ENCODE measurements at places on chromosomes 2 and 18.
A peak's percentile ranks its signal among the peaks of the same experiment; 100 is the strongest.

DNA sequence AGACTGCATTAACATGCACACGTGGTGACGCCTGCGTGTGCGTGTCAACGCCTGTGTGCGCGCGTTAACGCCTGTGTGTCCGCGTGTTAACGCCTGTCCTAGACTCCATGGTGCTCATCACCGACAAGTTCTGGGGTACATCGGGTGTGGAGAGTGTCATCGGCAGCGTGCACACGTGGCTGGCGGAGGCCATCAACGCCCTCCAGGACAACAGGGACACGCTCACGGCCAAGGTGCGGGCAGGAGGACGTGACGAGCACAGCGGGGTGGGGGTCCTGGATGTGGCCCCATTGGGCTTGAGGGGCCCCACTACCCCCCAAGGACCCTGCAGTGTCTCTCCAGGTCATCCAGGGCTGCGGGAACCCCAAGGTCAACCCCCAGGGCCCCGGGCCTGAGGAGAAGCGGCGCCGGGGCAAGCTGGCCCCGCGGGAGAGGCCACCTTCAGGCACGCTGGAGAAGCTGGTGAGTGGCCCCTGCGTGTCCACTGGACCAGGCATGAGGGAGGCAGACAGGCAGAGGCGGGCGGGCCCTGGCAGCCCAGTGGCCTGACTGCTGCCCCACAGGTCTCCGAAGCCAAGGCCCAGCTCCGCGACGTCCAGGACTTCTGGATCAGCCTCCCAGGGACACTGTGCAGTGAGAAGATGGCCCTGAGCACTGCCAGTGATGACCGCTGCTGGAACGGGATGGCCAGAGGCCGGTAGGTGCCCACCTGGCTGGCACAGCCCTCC is 29.2 kb downstream of the GPC1 start:
- peak; percentile 38 for DNase-seq

GRCh38 chr2:106020032-106020431 is 174.1 kb downstream of the UXS1 start:
- no peak for DNase-seq

DNA sequence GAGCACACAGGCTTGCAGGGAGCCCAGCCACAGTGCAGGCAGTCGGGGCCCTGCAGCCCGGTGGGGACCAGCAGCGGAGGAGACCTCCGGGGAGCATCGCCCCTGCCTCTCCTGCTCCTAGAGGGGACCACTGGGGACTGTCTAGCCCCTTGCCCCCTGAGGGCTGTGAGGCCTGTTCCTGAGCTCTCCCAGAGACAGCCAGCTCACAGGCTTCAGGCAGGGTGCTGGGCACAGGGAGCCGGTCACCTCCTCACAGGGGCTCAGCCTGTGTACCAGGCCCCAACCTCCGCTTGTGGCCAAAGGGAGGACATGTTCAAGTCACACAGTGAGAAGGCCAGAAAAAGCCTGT is 3.5 kb upstream of the NMUR1 start:
- DNase-seq, result no peak

GRCh38 chr2:215968499-215968898 is 44.9 kb downstream of the MREG start:
- no peak for DNase-seq

GRCh38 chr2:233358947-233359346 is 4.7 kb downstream of the DGKD start:
- no peak for DNase-seq

DNA sequence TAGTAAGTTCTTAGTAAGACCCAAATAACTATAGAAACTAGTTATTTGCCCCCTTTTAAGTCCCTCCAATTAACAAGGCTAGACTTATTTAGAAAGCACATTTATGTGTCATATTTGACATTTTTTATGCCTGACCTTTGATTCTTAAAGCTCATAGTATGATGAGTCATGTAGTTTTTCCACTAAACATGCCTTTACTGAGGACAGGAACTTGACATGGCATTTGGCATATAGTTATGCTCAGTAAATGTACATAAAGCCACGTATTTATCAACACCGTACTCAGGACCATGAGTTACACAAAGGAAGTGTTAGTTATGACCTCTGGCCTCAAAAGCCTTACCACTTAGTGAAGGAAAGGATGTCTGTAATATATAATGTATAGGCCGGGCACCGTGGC is 78.9 kb downstream of the GNAL start:
- DNase-seq, result no peak

DNA sequence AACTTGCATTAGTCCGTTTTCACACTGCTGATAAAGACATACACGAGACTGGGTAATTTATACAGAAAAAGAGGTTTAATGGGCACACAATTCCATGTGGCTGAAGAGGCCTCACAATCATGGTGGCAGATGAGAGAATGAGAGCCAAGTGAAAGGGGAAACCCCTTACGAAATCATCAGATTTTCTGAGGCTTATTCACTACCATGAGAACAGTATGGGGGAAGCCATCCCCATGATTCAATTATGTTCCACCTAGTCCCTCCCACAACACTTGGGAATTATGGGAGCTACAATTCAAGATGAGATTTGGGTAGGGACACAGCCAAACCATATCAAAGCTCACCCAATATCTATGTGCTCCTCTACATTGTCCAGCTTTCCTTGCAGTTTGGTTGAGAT is 16.0 kb upstream of the SERPINE2 start:
- no peak for DNase-seq

- DNase-seq, result no peak
Measured at GRCh38 chr2:192139813-192140212, 54.9 kb downstream of the TMEFF2 start.

DNA sequence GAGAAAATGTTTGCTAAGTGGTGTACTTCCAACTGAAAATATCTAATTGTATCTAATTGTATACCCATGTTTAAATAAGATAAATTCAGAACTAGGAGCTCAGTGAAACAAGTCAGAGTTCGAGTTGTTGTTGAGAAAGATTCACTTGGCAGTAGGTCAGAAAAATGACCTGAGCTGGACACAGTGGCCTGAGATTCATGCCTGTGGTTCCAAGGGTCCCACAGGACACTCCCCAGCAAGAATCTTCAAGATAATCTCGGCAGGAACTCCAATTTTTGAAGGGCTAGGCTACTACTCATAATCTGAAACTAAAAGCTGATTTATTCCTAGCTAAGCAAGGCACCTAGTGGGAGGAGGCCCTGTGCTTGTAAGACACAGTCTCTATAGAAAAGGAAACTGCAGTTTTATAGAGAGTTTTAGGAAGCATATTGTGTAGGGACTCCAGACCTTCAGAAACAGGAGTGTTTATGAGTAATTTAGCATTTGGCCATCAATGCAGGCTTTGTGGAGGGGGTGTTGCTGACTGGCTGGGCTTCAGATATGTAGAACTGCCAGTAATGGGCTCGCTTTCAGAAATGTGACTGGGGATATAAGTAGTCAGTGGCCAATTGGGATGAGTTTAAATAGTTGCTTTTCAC is 43.2 kb downstream of the SP140 start:
- no peak for DNase-seq

GRCh38 chr2:191500566-191500883 is 177.4 kb upstream of the NABP1 start:
- no peak for DNase-seq

DNA sequence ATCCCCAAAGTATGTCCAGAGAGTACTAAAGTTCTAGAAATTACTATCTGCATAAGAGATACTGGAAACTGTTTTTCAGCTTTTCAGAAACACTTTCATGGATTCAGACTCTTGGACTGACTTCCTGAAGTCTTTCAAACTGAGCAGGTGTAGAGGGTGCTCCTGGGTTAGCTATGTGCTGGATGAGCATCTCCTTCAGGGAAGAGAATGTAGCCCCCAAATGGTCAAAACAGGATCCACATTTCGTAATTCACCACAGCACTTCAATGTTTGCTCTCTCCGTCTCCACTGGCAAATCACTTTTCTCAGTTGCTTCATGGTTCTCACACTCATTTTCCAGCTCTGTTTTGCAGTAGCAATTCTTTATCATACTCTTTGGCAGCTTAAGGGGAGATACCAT is 23.2 kb upstream of the SATB2 start:
- DNase-seq, result no peak

GRCh38 chr18:56374007-56374655 is 264.3 kb downstream of the TXNL1 start:
- no peak for DNase-seq

GRCh38 chr2:20257411-20257810 is 32.5 kb upstream of the SDC1 start:
- DNase-seq, result no peak

GRCh38 chr2:36633470-36634092 is 35.6 kb upstream of the FEZ2 start:
- DNase-seq, result no peak

DNA sequence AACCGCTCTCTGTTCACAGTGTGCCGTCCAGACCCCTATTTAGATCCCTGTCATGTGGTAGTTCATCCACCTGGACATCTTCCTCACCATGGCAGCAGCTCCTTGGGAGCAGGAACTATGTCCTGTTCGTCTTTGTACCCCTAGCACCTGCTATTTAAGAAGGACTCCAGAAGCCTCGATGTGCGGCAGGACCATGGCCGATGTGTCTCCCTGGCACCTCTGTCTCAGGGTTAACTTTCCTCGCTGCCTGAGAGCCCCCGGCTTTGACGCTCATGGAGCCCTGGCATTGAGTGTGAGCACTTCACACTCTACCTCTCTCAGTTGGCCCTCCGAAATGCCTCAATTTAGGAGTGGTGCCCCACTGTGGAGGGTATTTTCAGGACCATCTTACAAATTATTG is 152.0 kb downstream of the FAM210A start:
- no peak for DNase-seq

DNA sequence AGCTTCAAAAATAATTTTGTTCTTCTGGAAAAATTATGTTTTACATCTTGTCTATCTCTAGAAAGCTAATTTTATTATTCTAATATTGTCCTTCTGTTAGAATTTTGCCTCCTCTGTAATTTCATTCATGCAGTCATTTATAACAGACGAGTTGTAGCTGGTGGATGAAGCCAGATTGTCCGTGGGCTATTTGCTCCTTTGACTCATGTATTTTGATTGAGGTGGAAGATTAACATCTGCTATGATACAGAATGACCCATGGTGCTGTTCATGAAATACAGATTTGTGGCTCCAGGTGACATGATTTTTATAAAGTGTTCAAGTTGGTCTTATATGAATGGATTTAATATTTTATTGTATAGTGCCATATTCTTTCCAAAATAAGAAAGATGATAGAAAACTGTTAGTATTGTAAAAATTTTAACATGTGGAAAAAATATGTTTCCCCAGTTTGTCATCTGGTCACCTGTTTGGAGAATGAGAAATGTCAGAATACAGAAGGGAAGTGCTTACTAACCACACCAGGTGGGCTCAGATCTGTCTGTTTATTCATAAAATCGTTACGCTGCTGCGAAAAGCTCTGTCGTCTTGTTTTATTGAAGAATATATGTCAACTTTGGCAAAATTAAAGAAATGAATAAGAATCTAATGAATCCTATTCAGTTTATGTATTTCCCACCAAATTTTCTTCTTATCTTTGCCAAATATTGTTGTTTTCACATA is 20.4 kb upstream of the L3MBTL4 start:
- no peak for DNase-seq

DNA sequence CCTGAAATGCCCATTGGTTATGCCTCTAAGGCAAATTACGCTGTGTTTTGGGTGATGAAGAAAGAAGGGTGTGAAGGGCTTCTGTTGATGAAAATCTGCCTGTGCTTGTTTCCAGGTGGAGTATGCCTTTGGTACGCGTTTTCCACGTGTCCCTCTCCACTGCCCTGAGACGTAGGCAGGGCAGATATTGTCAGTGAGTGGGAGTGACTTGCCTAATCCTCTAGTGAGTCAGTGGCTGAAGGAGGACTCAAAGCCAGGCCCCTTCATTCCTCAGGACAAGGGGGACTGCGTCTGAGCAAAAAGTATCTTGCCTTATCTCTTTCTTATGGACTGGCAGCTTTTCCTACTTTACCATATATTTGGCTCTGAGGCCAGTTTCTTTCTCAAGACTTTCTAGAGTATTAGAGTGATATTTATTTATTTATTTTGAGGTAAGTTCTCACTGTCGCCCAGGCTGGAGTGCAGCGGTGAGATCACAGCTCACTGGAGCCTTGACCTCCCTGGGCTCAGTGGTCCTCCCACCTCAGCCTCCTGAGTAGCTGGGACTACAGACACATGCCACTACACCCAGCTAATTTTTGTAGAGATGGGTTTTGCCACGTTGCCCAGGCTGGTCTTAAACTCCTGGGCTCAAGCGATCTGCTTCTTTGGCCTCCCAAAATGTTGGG is 10.2 kb downstream of the RALB start:
- DNase-seq, result no peak

DNA sequence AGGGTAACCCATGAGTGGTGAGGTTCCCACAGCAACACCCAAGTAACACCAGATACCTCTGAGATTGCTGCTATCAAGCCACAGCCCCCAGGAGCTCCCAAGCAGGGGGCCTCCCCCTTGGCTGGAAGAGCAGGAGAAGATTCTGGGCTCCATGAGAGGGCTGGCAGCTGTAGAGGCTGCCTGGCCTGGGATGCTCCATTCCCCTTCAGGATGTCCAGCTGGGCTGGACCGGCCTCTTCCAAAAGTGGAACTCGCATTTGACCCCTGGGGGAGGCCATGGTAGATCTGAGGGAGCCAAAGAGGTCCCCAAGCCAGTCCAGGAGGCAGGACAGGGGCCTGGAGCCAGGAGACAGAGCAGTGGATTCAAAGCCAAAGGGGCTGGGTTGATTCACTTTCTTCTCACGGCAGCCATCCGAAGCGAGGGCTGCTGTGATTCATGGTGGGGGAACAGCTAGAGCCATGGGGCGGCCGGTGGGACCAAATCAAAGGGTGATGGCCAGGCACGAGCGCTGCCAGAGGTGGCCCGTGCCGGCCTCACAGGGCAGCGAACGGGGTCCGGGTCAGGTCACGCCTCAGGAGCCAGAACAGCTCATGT is 95.3 kb upstream of the ID2 start:
- no peak for DNase-seq

DNA sequence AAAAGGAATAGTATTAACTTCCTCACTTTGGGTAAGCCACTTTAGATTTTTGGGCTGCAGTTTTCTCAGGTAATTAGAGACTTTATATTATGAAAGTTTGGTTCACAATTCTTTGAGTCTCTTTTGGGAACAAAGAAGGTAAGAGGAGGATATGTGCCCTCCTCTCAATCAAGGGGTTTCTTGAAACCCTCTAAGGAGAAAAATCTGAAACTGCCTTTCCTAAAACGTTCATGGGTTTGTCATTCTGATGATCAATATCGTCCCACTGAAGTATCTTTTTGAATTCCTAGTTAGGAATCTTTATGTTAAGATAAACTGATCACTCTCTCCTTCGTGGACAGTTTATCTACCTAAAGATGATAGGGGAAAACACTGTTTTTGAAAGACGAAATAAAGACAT is 42.4 kb upstream of the AKAIN1 start:
- DNase-seq, result no peak

GRCh38 chr18:76499637-76500340 is 4.7 kb upstream of the ZNF516 start:
- DNase-seq, result no peak

GRCh38 chr2:162919111-162919510 is 80.5 kb upstream of the KCNH7 start:
- DNase-seq, result no peak

- DNase-seq, result no peak
Measured at GRCh38 chr2:173667415-173667814, 297.8 kb downstream of the SP3 start.
